ENCODE measurements at places on chromosomes 1 and 21.

DNA sequence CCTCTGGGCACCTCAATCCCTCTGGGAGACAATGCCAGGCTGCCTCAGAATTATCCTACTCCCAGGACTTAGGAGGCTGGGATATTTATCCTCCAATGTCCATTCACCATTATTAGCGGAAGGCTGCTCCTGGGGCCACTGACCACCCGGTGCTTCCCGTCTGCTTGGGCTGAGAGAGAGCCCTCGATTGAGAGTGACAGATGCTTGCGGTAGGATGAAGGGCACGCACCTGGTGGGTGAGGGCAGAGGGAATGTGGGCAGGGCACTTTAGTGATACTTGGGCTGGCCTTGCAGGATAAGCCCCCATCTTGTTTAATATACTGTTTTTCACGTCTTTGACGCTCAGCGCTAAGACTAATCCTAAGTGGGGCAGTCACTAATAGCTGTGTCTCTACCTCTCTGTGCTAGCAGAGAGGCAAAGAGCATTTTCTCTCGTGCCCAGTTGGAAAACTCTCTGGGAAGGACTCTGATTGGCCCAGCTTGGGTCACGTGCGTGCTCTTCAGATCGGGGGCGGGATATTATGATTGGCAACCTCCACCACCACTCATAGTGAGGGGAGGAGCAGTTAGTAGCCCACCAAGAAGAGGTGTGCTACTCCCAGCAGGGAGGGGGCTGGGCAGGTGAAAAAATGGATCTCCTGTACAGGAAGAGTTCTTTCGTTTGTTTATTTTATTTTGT lies 10.6 kb upstream of the PARS2 start:
- DNase-seq, result no peak

GRCh38 chr1:236099355-236099974 lies 34.6 kb upstream of the NID1 start:
- no peak for DNase-seq

DNA sequence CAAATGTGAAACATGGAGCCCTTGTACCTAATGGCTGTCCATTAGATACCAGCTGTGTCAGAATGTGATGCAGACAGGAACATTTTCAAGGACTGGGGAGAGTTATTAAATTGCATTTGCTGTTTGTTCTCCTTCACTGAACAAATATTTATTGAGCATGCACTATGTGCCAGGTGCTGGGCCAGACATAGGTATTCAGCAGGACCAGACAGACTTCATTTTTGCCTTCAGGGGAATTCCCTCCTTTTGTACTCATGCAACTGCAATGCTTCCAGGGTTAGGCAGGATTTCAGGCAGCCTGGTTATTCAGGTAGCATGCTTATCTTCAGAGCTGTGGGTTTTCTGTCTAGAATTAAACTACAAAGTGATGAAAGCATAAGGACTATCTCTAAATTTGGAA lies 64.2 kb upstream of the SMYD2 start:
- no peak for DNase-seq

- DNase-seq, result no peak
Observed at GRCh38 chr1:168665975-168666374, 63.0 kb downstream of the DPT start.
